ENCODE measurements at places on chromosomes 2 and 18.

- no peak for DNase-seq
These were observed 537.2 kb upstream of the DCC start for GRCh38 chr18:51802569-51803428.

GRCh38 chr2:191951376-191951775 lies 104.5 kb upstream of the CAVIN2 start:
- no peak for DNase-seq

DNA sequence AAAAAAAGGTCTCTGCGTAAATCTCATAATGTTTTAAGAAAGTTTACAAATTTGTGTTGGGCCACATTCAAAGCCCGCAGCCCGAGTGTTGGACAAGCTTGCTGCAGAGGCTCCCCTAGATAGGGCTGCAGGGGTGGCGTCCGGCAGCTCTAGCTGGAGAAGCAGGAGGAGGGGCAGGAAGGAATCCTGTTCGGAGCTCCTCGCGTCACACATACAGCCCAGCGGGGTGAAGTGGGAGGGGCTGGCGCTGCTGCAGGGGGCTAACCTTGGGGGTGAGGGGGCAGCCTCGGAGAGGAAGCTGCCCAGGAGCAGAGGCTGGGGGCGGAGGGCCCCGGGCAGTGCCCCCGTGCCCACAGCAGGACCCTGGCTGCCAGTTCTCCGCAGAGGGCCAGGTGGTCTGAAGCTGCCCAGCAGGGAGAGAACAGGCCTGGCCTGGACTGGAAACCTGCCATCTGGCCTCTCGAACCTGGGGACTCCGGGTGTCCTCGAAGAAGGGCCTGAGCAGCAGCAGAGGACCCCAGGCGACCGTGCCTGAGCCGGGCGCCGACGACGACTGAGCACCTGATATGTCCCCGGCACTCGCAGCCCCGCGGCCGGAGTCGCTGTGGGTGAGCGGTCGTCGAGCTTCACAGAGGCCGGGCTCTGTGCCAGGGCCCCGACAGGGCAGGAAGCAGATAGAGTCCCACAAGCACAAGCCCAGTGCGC lies 2.6 kb upstream of the GPR35 start:
- no peak for DNase-seq

DNA sequence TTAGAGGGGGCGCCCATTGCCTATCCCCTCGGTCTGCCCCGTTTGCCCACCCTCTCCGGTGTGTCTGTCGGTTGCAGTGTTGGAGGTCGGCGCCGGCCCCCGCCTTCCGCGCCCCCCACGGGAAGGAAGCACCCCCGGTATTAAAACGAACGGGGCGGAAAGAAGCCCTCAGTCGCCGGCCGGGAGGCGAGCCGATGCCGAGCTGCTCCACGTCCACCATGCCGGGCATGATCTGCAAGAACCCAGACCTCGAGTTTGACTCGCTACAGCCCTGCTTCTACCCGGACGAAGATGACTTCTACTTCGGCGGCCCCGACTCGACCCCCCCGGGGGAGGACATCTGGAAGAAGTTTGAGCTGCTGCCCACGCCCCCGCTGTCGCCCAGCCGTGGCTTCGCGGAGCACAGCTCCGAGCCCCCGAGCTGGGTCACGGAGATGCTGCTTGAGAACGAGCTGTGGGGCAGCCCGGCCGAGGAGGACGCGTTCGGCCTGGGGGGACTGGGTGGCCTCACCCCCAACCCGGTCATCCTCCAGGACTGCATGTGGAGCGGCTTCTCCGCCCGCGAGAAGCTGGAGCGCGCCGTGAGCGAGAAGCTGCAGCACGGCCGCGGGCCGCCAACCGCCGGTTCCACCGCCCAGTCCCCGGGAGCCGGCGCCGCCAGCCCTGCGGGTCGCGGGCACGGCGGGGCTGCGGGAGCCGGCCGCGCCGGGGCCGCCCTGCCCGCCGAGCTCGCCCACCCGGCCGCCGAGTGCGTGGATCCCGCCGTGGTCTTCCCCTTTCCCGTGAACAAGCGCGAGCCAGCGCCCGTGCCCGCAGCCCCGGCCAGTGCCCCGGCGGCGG lies 1.7 kb downstream of the MYCN start:
- DNase-seq: no peak

DNA sequence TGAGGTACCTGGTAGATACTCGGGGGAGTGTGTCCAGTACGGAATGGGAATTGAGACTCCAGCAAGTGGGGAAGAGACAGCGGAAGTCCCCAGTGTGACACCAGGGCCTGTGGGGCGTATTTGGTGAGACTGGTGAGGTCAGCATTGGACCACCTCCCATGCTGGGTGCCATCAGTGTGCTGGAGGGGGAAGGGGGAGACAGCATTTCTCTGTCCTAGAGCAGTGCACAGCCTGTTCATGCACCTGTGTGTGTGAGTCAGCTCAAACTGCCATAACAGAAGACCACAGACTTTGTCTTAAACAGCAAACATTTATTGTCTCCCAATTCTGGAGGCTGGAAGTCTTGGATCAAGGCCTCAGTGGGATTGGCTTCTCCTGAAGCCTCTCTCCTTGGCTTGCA lies 301.8 kb downstream of the GBX2 start:
- no peak for DNase-seq

DNA sequence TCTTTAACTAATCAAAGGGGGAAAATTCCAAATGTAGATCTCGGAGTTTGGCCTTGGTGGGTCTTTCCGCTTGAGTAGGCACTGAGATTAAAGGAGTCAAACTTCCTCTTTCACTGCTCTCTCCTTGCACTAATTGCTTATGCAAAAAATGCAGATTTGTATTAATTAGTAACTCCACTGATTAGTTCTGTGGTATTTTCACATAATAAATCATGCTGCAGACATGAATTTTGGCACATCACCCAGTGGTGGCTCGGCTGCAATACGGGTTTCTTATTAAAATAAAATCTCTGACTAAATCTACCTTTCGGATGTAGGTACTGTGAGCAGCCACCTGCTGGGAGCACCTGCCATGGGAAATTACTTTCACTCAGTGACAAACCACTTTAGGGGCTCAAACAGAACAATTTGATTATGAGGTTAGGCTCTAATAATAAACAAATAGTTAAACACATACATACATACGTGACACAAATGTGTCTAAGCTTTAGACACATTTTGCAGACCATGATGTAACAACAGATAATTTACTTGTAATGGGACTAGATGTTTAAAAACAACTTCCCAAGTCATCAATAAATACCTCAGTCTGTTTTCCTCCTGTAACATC lies 6.4 kb upstream of the NEUROD1 start:
- no peak for DNase-seq

- DNase-seq: no peak
These were observed 18.9 kb upstream of the ELOA2 start for GRCh38 chr18:47054369-47054768.

GRCh38 chr2:46411985-46412384 lies 67.4 kb upstream of the TMEM247 start:
- no peak for DNase-seq

- peak; percentile 16 for DNase-seq
These were observed 31.9 kb downstream of the EXOC6B start for GRCh38 chr2:72793798-72794440.

DNA sequence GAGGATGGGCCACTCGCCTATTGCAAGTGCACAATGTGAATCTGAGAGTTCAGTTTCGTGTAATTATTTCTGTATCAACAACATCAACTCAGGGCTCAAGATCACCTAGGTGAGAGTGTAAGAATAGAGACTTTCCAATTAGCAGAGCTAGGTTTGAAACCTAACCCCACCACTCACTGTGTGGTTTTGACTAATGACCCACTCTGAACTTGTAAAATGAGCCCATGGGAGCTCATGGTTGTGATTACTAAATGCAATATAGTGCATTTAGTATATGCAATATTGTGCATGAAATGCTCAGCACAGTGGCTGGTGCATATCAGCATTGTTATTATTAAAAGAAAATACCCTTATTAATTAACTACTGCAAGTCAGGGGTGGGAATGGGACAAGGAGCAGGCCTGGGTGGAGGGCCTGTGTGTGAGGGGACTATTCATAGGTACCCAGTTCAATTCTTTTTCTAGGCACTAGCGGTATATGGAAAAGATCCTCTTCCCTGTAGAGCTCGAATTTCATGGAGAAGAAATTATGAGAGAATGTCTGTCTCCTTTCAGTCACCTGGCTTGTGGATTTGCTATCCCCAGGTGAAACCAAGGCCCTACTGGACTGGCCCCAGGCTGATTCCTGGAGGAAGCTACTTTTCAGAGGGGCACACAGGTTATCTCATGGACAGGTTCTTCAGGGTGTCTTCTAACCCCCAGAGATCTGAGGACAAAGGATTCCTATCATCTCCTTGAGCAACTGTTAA lies 169.5 kb downstream of the GFPT1 start:
- DNase-seq: no peak

- DNase-seq: no peak
These were observed 28.5 kb upstream of the FAHD2A start for GRCh38 chr2:95374029-95374428.

Measured in A549 (cell line).